ENCODE measurements at places on chromosomes 3 and 15.

DNA sequence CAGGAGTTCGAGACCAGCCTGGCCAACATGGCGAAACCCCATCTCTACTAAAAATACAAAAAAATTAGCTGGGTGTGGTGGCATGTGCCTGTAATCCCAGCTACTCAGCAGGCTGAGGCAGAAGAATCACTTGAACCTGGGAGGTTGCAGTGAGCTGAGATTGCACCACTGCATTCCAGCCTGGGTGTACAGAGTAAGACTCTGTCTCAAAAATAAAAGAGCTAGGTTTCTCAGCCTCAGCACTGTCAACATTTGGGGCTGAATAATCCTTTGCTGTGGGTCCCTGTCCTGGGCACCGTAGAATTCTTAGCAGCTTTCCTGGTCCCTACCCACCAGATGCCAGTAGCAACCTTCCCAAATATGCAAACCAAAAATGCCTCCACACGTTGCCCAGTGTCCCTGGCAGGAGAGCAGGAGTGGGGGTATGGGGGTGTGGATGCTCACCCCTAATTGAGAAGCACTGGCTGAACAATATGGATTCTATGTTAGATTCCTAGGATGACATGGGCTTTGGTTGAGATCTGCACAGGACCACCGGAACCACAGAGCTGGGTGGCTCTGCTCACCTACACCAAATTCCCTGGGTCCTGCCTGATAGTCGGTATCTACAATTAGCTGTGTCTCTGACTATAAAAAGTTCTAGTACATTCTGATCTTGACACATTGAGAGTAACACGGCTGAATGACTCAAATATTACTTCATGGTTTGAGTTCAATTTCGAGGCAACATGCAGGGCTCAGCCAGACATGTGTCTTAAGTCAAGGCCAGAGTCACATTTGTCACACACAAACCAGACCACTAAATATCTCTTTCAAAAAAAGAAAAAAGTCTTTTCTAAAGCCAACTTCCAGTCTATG is 577.0 kb upstream of the MDFIC2 start:
- no peak for DNase-seq

GRCh38 chr3:196803891-196804468 is 63.7 kb upstream of the SENP5 start:
- DNase-seq = no peak

GRCh38 chr3:129358772-129359371 is 69.6 kb downstream of the EFCAB12 start:
- no peak for DNase-seq

GRCh38 chr3:189237526-189237925 is 65.8 kb downstream of the TPRG1 start:
- no peak for DNase-seq

- no peak for DNase-seq
Measured at GRCh38 chr3:141278196-141279076, 46.8 kb downstream of the PXYLP1 start.

DNA sequence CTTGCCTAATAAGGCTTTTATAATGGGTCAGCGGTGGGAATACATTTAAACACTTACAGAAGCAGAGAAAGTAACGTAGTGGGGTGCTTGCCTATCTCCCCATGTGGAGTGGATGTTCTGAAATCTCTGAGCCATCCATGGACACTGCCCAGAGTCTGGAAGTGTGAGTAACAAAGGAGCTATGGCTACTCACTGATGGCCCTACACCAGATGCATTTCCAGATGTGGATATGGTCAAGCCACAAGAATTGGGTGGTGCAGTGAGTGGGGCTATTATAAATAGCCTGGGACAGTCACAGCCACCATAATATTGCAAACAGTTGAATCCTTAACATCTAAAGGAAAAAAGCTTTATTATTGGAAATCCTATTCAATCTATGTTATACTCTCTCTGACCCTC is 96.6 kb downstream of the CGNL1 start:
- DNase-seq = no peak

DNA sequence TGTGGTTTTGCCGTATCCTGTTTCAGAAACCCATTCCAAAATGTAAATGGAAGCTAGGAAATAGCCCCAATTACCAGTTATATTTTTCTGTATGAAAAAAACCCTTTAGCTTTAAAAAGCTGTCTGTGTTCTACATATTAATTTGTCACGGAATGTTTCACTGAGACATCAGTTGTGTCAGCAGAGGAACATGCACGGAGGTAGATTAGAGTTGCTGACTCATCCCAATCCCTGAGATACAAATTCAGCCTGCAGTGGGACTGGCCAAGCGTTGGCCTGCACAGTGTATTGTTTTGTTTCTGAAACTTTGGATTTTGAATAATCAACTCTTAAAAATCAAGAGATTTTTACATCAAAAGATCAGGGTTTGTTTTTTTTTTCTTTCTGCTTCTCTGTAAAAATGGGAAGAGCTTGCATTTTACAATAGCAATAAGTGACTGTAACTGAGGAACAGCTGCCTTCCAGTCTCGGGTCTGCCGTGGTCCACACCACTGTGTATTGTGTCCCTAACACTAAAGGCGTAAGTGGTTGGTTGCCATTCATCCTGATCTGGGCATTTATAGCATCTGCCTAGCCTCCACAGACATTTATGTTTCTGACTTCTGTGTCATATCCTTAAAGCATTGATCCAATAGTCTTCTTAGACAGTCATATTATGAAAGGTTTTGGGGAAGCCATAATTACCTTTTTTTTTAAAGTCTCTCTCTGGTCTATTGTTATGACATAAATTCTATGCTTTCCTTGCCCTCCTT is 218.1 kb downstream of the ADAMTSL3 start:
- no peak for DNase-seq

DNA sequence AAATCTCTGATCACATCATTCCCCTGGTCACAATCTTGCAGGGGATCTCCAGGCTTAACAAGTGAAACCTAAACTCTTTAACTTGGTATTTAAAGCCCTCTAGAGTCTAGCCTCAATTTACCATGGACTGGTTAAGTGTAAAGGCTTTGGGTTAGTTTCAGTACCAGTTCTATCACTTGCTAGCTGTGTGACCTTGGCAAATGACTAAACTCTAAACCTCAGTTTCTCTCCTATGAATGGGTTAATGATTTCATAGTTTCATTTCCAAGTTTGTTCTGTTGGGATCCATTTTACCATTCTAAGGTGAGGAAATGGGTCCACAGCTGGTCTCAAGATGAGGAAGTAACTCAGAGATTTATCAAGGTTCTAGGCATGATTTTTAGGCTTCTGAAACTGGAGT is 38.8 kb upstream of the TIMP4 start:
- DNase-seq = no peak

GRCh38 chr3:50675179-50676030 is 678 bp downstream of the DOCK3 start:
- no peak for DNase-seq

GRCh38 chr15:67230504-67230903 is 24.0 kb downstream of the AAGAB start:
- DNase-seq = no peak

DNA sequence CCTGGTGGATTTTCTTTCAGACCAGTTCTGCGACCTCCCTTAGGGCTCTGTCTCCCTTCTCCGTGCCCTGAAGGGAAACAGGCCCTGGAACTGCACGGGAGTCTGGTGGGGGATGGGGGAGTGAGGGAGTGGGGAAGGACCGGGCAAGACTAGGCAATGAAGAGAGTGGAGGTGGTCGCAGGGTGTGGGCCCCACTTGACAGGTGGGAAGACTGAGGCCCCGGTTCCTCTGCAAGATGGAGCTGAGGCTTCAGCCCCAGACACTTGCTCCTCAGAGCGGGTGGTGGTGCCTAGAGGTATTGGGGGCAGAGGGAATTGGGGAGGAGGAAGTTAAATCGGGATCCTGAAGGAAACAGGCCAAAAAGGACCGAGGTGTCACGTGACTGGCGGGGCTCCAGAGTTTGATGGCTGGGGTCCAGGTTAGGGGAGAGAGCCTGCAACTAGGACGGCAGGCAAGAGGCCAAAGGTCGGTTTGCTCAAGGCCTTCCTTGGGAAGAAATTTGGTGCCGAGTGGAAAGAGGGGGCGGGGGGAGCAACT is 597 bp upstream of the CAMK1 start:
- DNase-seq = no peak

DNA sequence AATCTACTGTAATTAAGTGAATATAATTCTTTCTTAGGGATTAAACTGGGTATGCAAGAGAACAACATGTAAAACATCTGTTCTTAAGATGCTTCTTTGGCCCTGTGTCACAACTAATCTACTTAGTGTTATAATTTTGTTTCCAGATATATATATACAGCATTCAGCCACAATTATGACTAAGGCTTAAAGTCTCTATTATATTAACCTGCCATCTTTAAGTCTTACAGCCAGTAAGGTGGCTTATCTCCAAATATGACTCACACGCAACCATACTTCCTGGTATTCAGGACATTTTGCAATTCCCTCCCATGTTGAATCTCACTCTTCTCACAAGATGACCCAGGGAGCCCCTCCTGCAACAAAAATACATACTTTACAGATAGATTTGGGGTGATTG is 6.6 kb upstream of the KBTBD8 start:
- no peak for DNase-seq

DNA sequence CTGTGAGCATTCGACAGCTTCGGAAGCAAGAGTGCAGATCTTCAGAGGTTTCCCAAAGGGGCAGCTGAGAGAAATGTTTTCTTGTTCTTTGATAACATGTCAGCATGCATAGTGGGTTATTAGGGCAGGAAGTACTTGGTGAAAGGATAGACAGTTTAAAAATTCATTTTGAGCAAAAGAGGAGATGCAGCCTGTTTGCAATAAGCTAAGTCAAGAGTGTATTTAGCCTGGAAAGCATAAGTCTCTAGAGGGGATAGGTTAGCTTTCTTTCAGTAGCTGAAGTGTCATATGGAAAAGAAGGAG is 7.4 kb downstream of the SLC6A11 start:
- no peak for DNase-seq

DNA sequence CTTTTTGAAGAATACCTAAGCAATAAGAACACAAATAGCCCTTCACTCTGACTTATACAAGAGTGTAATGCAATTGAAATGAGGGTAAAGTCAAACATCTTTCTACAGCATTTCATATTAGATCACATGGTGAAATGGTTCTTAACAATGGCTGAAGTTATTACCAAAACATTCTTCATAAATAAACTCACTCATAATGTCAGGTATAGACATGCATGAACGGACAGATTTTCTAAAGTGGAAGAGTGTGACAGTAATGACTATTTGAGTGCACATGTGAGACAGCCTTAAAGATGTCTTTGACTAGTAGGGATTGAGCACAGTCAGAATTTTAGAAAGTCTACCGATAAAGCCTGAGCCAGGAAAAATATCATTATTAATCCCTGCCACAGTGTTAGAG is 471.0 kb downstream of the ZPLD1 start:
- no peak for DNase-seq

DNA sequence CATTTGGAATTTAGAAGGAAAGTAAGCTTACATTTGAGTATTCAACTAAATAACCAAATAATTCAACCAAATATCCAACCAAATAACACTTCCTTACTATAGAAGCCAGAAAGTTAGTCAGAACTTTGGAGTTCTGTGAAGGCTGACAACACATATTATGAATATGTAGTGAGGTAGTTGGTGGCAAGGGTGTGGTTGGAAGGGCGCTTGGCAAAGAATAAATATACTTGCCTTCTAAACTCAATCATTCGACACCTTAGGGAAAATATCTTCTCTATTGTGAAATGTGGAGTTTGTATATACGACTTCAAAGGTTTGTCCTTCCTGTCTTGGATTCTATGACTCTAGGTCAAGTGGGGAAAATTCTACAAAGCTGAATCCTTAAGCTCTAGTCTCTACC is 111.7 kb upstream of the OSTN start:
- no peak for DNase-seq

GRCh38 chr3:143763564-143764162 is 84.6 kb downstream of the SLC9A9 start:
- no peak for DNase-seq

- no peak for DNase-seq
Measured at GRCh38 chr3:24087469-24087868, 142.4 kb downstream of the NR1D2 start.

- no peak for DNase-seq
Measured at GRCh38 chr3:36175113-36175812, 205.0 kb upstream of the STAC start.

- DNase-seq = no peak
Measured at GRCh38 chr3:146390957-146391356, 78.4 kb downstream of the PLSCR2 start.

- DNase-seq = no peak
Measured at GRCh38 chr3:49601358-49602048, 47.2 kb downstream of the BSN start.

- no peak for DNase-seq
Measured at GRCh38 chr3:141089339-141090152, 38.4 kb downstream of the SPSB4 start.

Measured in NCI-H1048 (cell line).